ENCODE measurements at places on chromosomes 3 and 15.

DNA sequence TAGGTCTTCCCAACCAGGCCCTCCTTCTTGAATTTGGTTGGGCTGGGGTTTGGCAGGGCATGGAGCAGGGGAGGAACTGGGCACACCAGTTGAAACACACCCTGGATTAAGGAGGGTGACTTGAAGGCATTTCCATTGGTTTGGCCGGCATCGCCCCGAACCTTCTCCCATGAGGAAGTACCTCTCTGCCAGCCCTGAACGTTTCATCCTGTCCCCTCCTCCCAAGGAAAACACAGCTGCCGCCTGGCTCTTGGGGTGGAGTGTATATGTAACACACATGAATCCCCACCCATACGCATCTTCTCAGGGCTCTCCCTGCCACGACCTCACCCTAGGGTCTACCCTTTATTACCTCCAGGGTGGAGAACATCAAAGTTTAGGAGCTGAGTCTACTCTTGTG is 14.6 kb downstream of the UBAP1L start:
- no peak for DNase-seq

DNA sequence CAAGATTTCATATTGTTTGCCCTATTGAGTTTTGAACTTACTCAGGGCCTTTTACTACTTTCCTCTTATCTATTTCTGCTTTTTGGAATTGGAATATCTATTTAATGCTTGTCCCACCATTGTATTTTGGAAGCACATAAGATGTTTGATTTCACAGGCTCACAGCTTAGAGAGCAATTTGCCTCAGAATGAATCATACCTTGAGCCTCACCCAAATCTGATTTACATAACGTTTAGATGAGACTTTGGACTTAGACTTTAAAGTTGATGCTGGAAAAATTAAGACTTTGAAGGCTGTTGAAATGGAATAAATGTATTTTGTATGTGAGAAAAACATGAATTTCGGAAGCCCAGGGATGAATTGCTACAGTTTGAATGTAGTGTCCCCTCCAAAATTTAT is 458.9 kb downstream of the CNTN6 start:
- DNase-seq = no peak

GRCh38 chr3:134846911-134847317 is 51.9 kb downstream of the EPHB1 start:
- DNase-seq = no peak

DNA sequence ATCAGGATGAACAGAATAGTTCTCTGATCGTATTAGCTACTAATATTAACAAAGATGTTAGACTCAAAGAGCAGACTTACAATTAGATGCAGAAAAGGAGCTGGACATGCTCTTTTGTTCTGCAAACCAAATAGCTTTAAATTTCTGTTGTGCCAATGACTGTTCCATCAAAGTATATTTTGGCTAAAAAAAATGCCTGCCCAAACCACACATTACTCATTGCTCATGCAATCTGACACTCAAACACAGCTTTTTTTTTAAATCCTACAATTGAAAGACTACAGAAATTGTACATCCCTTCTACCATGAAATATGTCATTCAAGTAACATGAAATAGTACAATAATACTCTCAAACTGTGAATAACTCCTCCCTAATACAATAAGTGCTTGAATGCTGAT is 48.6 kb downstream of the SHOX2 start:
- DNase-seq = no peak

GRCh38 chr15:36400936-36401585 is 178.4 kb upstream of the CDIN1 start:
- no peak for DNase-seq

GRCh38 chr3:69553888-69554287 is 168.0 kb upstream of the FRMD4B start:
- DNase-seq = no peak

- DNase-seq = no peak
Observed at GRCh38 chr3:62032738-62033137, 340.6 kb downstream of the FEZF2 start.

- DNase-seq = no peak
Observed at GRCh38 chr3:160020057-160020711, 31.5 kb downstream of the IL12A start.

- DNase-seq = no peak
Observed at GRCh38 chr3:62587169-62587568, 213.8 kb upstream of the FEZF2 start.
